RCC 7860 (cell line): ENCODE measurements at places on chromosomes 6 and 20.

- no peak for DNase-seq
These were observed 90.9 kb downstream of the CRYBG1 start for GRCh38 chr6:106451439-106451838.

- DNase-seq: no peak
These were observed 107.5 kb upstream of the SCAF8 start for GRCh38 chr6:154625721-154626120.

DNA sequence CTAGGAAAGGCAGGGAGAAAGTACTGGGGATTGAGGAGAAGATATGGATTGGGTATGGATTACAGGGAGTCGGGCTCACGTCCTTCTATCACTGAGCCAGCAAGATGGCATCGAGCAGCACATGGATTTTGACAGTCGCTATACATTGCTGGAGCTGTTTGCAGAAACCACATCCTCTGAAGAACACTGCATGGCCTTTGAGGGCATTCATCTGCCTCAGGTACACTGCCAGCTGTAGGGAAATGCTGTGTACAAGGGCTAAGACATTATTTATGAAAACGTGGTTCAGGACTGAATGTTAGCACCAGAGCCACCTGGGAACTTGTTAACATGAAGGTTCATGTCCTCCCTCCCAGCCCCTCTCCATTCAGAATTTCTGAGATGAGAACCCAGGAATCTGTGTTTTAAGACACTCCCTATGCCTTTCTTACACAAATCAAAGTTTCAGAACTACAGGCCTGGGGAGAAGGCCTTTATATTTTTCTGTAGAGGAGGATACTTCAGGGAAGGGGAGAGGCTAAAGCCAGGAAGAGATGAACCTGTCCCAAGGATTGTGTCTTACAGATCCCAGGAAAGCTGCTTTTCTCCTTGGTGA, 3.5 kb downstream of the CUL9 start:
- DNase-seq: no peak

DNA sequence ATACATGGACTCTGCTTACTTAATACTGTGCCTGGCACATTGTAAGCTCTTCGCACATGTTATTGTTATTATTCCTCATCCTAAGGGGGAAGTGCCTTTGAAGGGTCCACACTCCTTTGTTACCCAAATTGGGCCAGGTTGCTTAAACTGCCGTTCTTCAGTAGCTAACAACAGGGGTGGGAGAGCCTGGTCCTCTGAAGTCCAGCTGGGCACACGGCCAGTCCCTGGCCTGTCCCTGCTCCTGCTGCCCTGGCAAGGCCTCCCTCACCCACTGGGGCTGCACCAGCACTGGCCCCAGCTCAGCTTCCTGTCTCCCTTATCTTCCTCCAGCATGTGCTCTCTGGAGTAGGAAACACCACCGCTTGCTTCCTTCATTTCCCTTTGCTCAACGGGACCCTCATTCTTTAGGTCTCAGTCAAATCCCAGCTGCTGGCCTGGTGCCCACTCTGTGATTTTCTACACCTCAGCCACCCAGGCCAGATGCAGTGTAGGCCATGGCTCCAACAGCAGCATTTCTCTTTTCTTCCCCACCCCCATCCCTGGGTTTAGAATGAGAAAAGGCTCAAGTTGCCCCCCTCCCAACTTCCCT, 5.5 kb upstream of the PROCR start:
- no peak for DNase-seq

DNA sequence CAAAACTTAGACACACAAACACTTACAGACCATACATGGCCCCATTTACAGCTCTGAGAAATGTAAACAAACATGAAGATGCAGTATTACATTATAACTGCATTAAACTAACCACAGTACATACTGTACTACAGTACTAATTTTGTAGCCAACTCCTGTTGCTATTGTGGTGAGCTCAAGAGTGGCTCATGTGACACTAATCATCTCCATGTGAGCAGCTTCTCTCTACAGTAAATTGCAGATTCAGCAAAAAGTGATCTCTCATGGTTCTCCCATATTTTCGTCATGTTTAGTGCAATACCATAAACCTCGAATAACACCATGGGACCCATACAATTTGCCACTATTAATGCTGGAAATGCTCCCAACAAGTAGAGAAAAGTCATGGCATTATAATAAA, 860.4 kb downstream of the EPHA7 start:
- DNase-seq: no peak

DNA sequence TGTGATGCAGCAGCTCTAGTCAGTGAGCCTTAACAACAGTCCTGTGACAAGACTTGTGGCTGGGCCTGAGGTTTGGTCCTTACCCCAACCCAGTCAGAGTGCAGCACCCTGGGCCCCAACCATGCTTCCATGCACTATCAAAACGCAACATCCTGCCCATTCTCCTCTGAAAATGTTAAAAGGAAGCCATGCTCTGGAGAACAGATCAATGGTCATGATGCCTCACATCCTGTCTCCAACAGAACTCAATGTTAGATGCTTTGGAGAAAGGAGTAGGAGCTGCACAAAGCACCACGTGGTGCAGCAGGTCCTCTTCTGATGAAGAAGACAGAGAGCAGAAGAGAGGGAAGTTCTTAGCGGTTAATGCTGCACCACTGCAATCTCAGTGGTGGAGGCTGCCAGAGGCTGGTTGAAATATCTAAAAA, 41.9 kb downstream of the TRAM2 start:
- peak; percentile 11 for DNase-seq

- no peak for DNase-seq
These were observed 69.7 kb upstream of the NHSL1 start for GRCh38 chr6:138568997-138569396.

DNA sequence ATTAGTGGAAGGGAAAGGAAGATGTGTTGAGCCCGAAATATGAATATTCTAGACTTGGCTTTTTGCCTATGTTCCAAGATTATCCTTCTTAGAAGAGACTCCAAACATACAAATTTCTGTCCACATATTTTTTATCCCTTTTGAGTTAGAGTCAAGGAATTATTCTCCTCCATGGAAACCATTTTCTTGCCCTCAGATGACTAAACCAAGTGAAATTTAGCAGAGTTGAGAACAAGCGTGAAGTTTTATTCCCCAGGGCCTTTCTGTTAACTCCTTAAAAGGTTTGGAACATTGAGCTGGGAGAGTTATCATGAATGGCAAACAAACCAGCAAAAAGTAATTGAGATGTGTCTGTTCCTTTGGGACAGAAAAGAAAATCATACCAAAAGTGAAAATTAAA, 286.1 kb upstream of the PLCB4 start:
- no peak for DNase-seq
